Activated CD8-positive, alpha-beta T cell treated with anti-CD3 and anti-CD28 coated beads for 36 hours (primary cell): ENCODE measurements at places on chromosomes 6 and 20. TPM values are rescaled to one million over a fixed set of nuclear protein-coding genes. Genes with fewer than 3 reads are reported as not detected.

DNA sequence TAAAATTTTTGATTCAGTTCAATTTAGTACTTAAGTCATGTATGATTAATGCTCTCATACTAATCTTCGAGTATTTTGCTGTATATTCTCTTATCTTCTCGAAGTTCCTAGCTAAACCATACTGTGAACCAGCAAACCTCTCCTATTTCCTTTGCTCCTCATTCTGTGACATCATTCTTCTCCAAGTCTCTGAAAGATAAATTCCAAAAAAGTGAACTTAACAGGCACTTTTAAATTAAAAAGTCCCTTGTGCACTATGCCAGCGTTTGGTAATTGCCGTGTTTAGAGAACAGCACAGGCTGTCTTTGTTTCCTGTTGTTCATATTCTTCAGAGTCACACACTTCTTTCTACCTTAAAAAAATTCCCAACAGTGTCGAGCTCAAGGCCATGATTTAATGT is 188.4 kb upstream of the PHACTR1 start:
- no peak overlapping the region for H3K4me3 ChIP-seq
- H3K4me1 ChIP-seq: no peaks in the 10 kb centered on the region
- H3K27me3 ChIP-seq: peaks cover 22% of the 10 kb centered on the region
- no peak overlapping the region for H3K27ac ChIP-seq
- no peaks in the 10 kb centered on the region for H3K36me3 ChIP-seq

Gene PKIB
- total RNA-seq: 0.69 TPM

Gene HAO1
- total RNA-seq: not detected

DNA sequence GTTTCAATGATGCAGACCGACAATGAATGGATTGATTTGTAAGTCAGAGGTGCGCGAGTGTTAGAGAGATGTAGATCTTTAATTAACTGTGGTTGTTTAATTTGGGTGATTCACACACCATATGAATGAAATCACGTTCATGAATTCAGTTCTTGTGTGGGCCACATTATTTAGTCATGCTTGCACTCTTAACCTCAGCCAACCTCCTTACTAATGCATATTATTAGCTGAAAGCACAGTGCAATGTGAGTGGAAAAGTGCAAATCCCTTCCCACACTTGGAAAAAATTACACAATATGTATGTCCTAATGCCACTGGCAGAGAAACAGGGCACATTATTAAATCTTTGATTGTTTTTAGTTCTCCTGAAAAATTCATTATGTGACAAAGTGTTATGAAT is 512.5 kb downstream of the BCKDHB start:
- no peak overlapping the region for H3K27ac ChIP-seq
- no peak overlapping the region for H3K4me3 ChIP-seq
- DNase-seq: no peak
- H3K36me3 ChIP-seq: no peaks in the 10 kb centered on the region
- H3K4me1 ChIP-seq: no peaks in the 10 kb centered on the region

Gene GMPR
- 0.65 TPM for total RNA-seq

DNA sequence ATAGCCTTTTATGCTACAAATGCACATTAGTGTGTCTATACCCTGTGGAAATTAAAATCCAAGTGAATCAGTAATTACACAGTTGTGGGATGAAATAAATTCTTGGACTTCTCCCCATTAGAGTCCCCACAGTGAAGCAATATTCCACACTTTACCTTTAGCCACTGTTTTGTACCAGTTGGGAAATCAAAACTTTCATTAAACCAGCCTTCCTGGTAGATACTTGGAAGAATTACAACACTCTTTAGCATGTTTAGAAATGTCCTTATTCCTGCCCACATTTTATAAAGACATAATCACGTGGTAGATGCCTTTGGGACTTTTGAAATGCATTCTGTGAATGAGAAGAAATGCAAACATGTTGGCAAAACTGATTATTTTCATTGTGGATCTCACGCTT is 49.0 kb upstream of the ANKEF1 start:
- no peak for DNase-seq
- peaks cover 17% of the 10 kb centered on the region for H3K27me3 ChIP-seq
- no peak overlapping the region for H3K27ac ChIP-seq
- H3K36me3 ChIP-seq: no peaks in the 10 kb centered on the region
- no peak overlapping the region for H3K4me3 ChIP-seq
